Naive thymus-derived CD8-positive, alpha-beta T cell (primary cell): ENCODE measurements at places on chromosomes 11 and 22.

DNA sequence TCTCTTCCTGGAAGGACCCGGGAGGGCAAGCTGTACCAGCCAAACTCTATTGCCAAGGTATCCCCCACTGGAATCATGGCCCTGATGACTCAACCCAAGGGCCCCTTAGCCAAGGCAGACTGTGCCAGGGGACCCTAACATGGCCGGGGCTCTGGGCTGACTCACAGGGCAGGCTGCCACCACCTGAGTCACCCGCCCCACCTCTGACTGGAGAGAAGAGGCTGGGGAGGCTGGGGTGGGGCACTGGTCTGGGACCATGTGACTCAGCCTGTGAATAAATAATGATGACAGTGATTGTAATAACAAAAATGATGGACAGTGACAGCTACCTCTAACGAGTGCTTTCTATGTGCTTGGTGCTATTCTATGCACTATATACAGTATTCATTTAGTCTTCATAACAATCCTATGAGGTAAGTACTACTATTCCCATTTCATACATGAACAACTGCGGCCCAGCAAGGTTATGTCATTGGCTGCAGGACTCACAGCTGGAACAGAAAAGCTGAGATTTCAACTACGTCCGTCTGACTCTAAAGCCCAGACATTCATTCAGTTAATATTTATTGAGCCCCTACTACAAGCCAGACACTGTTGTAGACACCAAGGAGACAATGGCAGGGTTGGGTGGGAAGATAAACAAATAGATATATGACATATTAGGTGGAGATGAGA is 84.2 kb downstream of the FBXO7 start:
- peaks cover 9% of the 10 kb centered on the region for H3K27me3 ChIP-seq
- no peak overlapping the region for H3K4me3 ChIP-seq
- no peak overlapping the region for H3K27ac ChIP-seq
- H3K4me1 ChIP-seq, result no peaks in the 10 kb centered on the region
- no peaks in the 10 kb centered on the region for H3K36me3 ChIP-seq

- H3K27ac ChIP-seq, result peak overlapping the region; percentile 51
- H3K27me3 ChIP-seq, result no peaks in the 10 kb centered on the region
Observed at GRCh38 chr22:37749831-37750595, 53.2 kb downstream of the TRIOBP start.

GRCh38 chr11:108895579-108896480 is 231.0 kb downstream of the DDX10 start:
- H3K36me3 ChIP-seq, result peaks cover 23% of the 10 kb centered on the region
- H3K4me3 ChIP-seq, result no peak overlapping the region
- no peak for DNase-seq
- H3K27me3 ChIP-seq, result no peaks in the 10 kb centered on the region
- peaks cover 2% of the 10 kb centered on the region for H3K4me1 ChIP-seq
- no peak overlapping the region for H3K27ac ChIP-seq

DNA sequence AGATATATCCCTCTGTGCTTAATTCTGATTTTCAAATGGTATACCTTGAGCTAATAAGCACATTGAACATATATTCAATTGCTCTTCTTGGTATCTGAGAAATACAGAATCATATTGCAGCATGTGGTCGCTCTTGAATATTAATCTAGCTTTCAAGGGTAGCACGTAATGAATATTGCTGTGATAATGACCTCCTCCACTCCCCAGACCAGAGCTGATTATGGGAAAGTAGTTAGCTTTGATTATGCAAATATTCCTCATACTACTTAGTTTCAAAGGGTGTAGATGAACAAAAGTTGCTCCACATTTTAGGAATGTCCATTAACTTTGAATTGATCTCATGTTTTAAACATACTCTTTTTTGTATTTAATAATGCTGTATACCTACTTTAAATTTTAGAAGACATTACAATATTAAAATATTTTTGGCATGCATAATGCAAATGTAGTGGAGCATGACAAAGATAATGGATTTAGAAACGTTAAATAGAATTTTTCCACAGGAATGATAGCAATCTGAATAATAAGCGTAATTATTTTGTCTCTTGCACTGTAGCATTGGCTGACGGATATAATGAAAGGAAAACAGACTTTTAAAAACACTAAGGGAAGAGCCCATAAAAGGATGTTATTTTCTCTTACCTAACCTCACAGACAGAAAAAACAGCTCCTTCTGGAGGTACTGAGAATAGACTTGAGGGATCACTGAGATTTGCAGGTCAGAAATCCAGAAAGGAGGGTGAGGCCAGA is 27.2 kb downstream of the KBTBD3 start:
- H3K4me3 ChIP-seq, result no peak overlapping the region
- H3K36me3 ChIP-seq, result no peaks in the 10 kb centered on the region
- H3K27me3 ChIP-seq, result no peaks in the 10 kb centered on the region
- H3K4me1 ChIP-seq, result no peaks in the 10 kb centered on the region

- no peak overlapping the region for H3K27ac ChIP-seq
- peaks cover 14% of the 10 kb centered on the region for H3K36me3 ChIP-seq
Observed at GRCh38 chr11:2778630-2779498, 79.1 kb upstream of the KCNQ1OT1 start.

DNA sequence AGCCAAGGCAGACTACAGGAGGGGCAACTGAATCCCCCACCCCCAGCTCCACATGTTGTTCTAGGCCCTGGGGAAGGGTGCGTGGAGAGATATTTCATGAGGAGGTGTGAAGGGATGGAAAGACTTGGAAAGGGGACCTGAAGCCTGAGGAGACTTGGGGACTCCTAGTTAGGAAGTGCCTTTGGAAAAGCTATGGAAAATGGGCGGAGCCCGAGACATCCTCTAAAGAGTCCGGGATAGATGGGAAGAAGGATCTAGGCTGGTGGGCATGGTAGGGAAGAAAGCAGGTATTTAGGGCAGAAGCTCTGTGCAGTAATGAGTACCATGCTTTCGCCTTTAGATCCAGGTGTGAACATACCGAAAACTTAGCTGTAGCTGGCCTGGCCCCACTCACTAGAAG is 15.0 kb upstream of the CYP2R1 start:
- no peak overlapping the region for H3K4me3 ChIP-seq
- peak overlapping the region; percentile 89 for H3K27ac ChIP-seq
- H3K27me3 ChIP-seq, result no peaks in the 10 kb centered on the region
- H3K4me1 ChIP-seq, result peaks cover 24% of the 10 kb centered on the region
- DNase-seq, result no peak
- H3K36me3 ChIP-seq, result no peaks in the 10 kb centered on the region

GRCh38 chr11:13311570-13311969 is 34.0 kb downstream of the BMAL1 start:
- H3K27ac ChIP-seq, result no peak overlapping the region
- H3K36me3 ChIP-seq, result peaks cover 46% of the 10 kb centered on the region
- no peak overlapping the region for H3K4me3 ChIP-seq
- peaks cover 51% of the 10 kb centered on the region for H3K4me1 ChIP-seq

DNA sequence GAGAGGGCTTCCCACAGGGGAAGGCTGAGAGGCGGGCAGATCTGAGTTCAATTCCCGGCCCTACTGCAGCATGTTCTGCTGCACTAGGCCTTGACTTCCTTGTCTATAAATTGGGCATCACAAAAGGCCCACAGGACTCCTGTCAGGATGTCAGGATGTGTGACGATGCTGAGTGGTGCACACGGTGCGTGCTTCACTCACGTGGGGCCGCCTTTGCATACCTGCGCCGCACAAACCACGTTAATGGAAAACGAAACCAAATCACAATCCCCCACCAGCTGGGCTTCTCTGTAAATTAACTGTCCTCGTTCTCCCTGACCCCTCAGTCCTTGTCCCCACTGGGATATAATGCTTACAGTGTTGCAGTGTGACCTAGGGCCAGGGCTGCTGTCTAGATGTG is 32.3 kb upstream of the TSPAN18 start:
- H3K4me3 ChIP-seq, result no peak overlapping the region
- no peaks in the 10 kb centered on the region for H3K36me3 ChIP-seq
- H3K27me3 ChIP-seq, result peaks cover 3% of the 10 kb centered on the region
- H3K4me1 ChIP-seq, result peaks cover 11% of the 10 kb centered on the region

DNA sequence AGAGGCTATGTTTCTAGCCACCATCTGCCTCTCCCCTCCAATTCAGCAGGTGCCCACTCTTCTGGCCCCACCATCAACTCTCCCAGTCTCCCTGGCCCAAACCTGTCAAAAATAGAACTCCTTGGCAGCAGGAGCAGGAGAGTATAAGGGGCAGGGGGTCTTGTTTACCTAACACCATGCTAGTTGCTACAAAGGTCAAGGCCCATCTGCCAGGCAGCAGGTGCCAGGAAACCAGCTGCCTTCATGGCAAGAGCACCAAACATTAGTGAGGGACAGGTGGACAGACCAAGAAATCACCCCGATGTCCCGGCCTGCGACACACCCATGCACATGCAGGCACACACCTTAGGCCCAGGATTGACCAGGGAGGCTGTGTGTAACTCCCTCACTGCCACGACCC is 387.9 kb downstream of the BUD13 start:
- H3K4me3 ChIP-seq, result no peak overlapping the region
- no peaks in the 10 kb centered on the region for H3K4me1 ChIP-seq
- peaks cover 13% of the 10 kb centered on the region for H3K27me3 ChIP-seq

GRCh38 chr22:32620992-32621391 is 146.4 kb downstream of the FBXO7 start:
- no peak overlapping the region for H3K27ac ChIP-seq
- H3K36me3 ChIP-seq, result no peaks in the 10 kb centered on the region
- H3K27me3 ChIP-seq, result peaks cover 2% of the 10 kb centered on the region
- no peak overlapping the region for H3K4me3 ChIP-seq
- no peaks in the 10 kb centered on the region for H3K4me1 ChIP-seq

DNA sequence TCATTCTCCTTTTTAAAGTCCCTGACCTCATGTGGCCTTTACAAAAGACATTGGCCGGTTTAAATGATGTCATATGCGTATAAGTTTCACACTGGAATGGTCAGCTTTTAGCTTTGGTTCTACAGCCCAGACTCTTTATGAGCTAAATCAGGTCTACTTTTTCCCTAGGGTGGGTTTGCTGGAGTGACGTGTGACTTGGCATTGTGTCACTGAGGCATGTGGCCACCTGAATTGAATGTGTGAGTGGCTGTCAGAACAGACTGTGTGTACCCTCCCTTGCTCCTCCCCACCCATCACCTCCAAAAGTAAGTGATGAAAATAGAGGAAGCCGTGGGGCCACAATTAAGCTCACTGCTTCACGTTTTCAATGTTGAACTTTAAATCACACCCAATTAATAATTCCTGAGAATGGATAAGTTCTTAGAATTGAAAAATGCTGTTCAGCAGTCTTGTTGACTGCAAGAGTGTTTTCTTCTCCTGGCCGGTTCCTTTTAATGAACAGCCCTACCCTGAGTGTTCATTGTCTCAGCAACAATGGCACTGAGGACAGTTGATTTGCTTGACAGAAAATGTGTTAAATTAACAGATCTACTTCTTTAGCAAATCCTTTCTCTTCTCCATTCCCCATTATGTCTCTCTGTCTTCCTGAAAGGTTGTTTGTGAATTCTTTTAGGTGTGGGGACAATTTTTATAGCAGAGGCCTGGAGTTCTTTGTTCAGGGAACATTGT is 11.3 kb downstream of the CECR2 start:
- H3K4me1 ChIP-seq, result no peaks in the 10 kb centered on the region
- peaks cover 22% of the 10 kb centered on the region for H3K27me3 ChIP-seq
- peaks cover 5% of the 10 kb centered on the region for H3K36me3 ChIP-seq
- H3K4me3 ChIP-seq, result no peak overlapping the region
- no peak for DNase-seq

DNA sequence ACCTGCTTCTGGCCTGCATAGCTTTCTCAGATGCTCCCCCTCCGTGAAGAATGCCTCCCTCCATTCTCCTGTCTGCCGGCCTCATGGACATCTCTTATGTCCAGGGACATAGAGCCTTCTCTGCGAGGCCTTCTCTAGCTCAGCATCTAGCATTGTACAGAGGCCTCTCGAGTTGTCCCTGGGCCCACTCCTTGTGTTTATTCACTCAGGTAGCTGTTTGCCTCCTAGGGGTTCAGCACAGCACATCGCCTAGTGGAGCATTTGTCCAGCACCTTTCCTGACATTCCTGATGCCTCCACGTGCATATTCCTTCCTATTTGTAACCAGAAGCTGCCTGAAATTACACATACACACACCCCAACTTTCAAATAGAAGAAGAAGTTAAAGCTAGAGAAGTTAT is 101.3 kb downstream of the TBC1D22A start:
- peaks cover 35% of the 10 kb centered on the region for H3K36me3 ChIP-seq
- H3K4me1 ChIP-seq, result peaks cover 15% of the 10 kb centered on the region
- H3K27ac ChIP-seq, result peak overlapping the region; percentile 66
- no peak overlapping the region for H3K4me3 ChIP-seq
- DNase-seq, result no peak
- no peaks in the 10 kb centered on the region for H3K27me3 ChIP-seq

DNA sequence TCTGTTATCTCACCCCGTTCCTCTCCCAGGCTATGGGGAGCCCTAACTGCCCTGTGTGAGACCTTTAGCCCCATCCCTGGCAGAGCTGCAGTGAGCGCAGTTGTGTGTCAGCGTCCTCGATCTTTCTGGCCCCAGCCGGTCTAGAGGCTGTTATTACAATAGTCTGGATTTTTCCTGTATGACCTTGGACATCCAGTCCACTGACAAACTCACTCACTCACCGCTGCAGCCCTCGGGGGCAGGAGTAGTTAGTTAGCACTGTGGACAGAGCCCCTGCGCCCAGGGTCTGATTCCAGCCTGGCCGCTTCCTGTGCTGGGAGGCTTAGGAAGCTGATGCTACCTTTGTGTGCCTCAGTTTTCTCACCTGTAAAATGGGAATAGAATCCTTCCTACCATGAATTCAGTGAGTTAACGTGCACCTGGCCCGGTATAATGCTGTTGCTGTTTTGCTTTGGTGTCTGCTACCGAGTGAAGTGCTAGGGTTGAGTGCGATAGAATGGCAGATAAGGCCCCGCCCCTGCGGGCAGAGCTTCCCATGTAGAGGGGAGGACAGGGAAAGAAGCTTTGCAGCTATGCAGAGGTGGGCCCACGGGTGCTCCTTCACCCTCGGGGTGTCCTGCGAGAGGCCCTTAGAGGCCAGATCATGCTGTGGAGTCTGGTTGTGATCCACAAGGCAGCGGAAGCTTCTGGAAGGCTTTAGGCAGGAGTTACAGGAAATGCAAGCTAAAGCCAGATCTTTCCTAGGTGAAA is 3.0 kb downstream of the LRP5 start:
- H3K4me3 ChIP-seq, result peak overlapping the region; percentile 58
- H3K27me3 ChIP-seq, result no peaks in the 10 kb centered on the region
- peaks cover 18% of the 10 kb centered on the region for H3K4me1 ChIP-seq
- DNase-seq, result no peak
- no peak overlapping the region for H3K27ac ChIP-seq
